Large intestine (tissue), 12 donors: ENCODE measurements at places on chromosomes 5 and 9. TPM values are rescaled to one million over a fixed set of nuclear protein-coding genes. Genes with fewer than 3 reads are reported as not detected.

DNA sequence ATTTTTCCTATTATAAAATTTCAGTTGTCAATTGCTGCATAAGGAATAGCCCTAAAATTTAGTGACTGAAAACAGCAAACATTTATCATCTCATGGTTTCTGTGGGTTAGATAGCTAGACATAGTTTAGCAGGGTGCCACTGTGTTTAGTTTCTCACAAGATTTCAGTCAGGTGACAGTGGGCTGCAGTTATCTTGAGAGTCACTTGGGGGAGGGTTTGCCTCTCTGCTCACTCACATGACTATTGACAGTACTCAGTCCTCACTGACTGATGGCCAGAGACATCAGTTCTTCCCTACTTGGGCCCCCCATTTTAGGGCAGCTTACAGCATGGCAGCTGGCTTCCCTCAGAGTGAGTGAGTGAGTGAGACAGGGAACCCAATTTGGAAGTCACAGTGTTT is 42.0 kb downstream of the PBX3 start:
- peak; percentile 53 for DNase-seq

- DNase-seq: no peak
Measured at GRCh38 chr9:108811944-108812343, 43.8 kb downstream of the ACTL7B start.

GRCh38 chr9:133715295-133715865 is 22.8 kb downstream of the SARDH start:
- DNase-seq: no peak

DNA sequence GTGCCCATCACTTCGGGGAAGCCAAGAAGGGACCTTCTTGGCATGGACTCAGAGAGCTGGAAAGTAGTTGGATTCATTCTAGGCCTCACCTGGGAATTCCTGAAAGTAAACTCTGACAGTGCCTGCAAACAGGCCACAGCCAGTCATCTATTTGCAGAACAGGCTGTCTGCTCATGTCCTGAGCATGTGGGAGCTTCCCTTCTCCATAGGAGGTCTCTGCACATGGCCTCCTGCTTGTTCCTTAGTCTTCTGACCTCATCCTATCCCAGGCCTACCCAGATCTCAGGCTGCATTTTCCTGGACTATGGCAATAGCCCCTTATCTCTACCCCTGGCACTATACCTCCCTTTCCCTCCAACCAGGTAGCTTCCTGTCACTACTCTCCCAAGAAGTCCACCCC is 67.2 kb upstream of the FSTL4 start:
- DNase-seq: no peak

DNA sequence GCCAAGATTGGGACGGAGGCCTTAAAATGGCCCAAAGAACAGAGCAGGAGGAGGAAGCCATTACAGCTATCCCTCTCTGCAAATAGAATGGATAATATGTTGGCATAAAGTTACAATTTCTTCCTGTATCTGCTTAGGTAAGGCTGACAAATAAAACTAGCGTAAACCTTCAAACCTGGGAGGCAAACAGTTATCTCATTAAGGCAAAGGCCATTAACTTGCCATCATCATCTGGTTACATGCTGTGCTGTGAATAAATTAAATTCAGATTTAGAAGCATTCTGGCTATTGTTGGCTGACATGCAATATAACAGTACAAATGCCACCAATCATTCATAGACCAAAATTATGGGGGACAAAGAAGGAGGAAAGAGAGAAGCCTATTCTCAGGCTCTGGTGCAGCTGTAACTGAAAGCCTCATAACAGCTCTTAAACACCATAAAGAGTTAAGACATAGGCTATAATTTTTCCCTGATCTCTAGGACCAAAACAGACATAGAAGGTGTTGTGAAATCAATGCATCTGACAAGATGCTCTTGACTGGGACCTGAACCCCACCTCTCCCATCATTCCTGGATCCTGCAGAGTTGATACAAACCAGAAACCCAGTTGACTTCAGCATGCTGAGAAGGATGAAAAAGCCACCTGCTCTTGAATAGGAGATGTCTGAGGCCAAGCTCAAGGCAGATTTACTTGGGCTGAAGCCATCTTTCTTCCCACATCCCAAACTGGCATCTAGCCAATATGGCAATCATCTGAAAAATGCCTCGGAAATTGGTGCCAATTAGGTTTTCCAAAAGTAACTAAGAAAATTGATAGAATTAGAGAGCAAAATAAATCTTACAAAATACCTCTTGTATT is 62.5 kb downstream of the PLCXD3 start:
- DNase-seq: no peak

DNA sequence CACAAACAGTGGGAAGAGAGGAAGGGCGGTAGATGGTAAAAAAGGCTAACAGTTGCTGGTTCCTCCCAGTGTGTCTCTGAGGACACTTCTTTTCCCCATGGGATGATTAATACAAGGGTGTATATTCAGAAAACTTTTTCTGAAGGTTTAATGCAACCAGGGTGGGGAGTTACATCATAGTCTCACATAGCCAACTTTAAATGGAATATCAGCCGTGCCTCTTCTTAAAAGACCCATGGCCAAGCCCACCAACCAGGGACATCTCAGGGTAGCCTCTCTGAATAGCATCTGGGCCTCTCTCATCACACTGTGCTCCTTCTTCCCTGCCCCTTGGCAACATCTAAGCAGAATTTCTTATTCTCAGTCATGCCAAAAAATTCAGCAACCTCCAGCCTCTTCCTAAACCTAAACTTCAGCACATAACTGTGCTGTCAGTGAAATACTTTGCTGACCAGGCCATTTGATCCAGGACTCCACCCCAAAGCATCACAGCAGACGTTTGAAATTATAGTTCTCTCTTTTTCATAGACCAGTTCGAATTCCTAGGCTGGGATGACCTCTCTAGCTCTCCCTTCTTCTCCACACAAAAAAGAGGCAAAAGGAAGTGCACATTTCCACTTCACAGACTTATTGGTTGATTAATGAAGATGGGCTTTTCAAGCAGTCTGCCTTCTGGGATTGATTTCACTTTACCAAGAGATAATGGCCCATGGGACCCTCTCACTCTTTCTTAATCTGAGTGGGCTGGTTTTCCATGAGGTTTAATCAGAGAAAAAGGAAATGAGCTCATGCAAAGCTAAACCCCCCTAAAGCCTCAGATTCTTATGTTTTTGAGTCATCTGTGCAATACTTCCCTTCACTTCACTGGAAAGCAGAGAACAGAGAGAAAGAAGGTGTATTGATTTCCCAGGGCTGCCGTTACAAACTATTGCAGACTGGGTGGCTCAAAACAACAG is 85.1 kb upstream of the RAI14 start:
- DNase-seq: no peak

DNA sequence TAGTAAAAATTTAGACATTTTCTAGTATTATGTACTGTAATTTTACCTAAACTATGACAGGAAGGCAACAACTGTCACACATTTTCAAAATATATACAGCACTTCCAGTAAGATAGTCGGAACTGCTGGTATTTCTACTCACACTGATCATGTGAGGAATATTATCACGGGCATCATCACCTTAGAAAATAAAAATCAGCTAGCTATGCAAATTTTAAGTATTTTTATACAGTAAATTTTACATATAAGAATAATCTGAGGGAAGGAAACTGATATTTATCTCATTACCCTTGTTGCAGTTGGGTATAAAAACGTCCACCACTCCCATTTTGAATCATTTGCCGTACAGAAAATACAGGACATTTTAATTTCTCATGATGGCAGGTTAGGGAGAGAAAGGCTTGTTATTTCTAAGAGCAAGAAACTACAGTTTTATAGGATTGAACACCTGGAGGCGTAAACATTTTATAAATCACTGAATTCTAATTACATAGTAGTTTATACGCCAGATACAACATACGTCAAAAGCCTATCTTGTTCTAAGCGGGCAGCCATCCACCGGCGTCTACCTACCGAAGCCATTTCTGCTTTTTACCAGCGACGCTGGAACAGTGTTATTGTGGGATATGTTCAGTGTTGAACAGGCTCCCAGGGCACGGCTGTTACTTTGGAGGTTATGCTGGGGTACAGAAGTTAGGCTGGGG is 729 bp upstream of the TNPO1 start:
- peak; percentile 22 for DNase-seq

GRCh38 chr9:113011911-113012381 is at the start of gene ZNF883:
TSS of gene ZNF883 (minus strand) at chr9:113012192.
- DNase-seq: peak; percentile 54

- DNase-seq: no peak
Measured at GRCh38 chr9:137969008-137969407, 91.4 kb downstream of the CACNA1B start.

DNA sequence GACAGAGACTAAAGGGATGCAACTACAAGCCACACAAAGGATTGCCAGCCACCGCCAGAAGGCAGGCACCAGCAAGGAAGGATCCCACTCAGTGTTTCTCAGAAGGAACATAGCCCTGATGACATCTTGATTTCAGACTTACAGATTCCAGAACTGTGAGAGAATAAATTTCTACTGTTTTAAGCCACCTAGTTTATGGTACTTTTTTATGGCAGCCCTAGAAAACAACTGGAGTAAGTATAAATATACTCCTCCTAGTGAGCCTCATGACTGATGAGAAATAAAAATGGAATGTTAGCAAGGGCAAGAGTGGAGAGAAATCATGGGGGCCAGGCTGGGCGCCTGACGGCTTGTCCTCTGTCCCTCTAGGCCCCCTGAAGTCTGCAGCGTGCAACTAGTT is 307.3 kb downstream of the PIK3R1 start:
- DNase-seq: no peak

The SLC34A1 gene
- polyA plus RNA-seq: not detected

The WNK2 gene
- 80.4 TPM for polyA plus RNA-seq
